HTR-8/SVneo (cell line): ENCODE measurements at places on chromosomes 3 and 15.
A peak's percentile ranks its signal among the peaks of the same experiment; 100 is the strongest.

DNA sequence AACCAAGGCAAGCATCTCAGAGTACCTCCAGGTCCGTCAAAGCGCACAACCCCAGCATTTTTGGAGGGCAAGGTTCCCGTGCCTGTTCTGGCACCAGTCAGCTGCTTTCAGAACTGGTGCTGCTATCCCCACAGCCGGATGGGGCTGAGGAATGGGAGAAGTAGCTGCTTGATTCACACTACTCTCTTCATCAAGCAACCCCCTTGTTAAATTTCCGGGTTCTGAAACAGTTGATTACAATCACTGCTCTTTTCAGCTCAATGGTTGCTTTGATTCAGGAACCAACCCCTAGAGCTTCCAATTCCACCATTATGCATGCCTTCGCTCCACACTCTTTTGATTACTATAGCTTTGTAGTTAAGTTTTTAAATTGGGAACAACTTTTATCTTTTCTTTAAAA lies 12.3 kb upstream of the UBA7 start:
- DNase-seq = no peak

GRCh38 chr15:69990566-69991421 lies 106.9 kb downstream of the TLE3 start:
- DNase-seq = no peak

DNA sequence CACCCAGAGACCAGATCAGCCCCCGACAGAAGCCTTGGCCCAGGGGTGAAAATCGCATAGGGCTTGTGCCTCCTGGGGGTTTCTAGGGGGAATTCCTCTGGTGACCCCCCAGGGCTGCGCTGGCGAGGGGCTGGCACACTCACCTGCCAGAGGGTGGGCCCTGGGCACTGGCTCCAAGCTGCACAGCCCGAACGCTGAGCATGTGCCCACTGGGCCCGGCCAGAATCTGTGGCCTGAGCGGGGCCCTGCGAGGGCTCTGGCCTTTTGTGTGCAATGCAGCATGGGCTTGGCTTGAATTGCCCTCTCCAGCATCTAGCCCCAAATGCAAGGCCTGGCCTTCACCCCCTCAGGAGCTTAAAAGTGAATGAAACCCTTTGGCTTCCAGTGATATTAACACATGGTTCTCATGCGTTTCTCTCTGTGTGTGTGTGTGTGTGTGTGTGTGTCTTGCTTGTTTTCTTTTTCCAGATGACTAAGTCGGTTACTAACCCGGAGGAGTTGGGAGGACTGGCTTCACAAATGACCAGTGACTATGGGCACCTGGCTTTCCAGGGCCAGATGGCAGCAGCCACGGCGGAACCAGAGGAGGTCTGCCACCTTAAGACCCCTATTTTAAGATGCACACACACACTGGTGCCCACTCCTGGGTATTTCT lies 259.1 kb upstream of the TPM1 start:
- peak; percentile 18 for DNase-seq

- DNase-seq = no peak
Measured at GRCh38 chr3:55449527-55449926, 37.6 kb downstream of the WNT5A start.

GRCh38 chr3:42535981-42536784 lies 33.7 kb downstream of the VIPR1 start:
- peak; percentile 29 for DNase-seq

DNA sequence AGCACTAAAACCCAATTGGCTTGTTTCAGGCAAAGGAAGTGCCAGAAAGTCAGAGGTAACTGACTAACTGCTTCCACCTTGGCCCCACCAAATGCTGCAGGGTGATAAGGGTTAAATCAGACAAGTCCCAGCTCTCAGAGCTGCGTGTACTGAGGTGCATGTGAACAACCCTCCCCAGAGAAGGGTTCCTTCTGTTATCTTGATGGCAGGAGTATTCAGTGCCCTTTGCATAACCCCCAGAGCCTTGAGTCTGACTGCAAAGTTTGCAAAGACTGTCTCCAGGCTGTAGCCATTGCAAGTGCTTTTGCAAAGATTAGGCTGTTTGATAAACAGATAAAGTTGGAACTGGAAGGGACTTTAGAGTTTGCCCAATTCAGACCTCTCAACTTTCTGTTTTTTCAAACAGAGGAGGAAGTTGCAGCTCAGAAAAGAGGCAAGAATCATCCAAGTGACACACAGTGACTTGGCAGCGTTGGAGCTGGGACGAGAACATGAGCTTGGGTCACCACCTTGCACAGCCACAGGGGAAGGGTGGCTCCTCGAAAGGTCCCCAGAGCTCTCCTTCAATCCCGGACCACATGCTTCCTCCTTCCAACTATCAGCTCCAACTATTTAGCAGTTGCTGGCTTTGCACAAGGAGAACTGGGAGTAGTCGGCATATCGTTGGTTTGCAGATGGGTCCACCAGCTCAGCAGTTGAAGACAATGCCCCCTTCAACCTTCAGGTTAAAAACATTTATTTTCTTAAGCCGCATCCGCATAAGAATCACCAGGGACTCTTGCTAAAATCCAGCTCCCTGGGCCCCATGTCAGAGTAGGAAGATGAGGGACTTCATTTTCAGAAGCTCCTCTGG lies 224.8 kb upstream of the HES1 start:
- DNase-seq = no peak

DNA sequence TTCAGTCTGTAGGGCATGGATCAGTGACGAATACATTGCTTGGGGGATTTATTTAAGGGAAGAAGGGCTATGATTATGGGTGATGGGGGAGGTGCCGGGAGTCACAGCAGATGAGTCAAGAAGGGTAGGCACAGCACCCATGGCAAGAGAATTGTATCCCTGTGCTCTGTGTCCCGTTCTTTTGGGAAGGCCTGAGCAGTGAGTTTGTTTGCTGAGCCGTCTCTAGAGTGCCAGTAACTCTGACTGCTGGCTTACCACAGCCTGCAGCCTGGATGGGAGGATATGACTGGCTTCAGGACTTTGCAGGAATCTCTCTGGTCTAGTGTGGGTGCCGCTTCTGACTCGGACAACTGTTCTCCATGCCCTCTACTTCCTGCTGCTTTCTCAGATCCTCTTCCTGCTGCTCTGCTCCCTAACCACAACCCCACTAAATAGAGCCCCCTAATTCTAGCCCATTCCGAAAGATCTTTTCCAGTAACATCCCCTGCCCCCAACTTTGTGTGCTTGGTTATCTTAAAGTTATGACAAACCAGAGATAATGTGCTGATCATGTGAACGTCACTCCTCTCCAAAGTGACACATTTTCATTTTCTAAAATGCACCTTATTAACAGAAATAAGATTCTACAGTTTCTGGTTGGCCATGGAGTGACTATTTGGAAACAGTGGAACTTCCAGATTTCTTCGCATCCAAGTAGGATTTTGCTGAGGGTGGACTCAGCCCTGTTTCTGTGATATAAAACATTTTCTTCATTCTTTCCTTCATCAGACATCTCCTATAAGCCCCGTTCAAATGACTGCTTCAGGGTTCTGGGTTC lies 239.0 kb downstream of the SLCO3A1 start:
- no peak for DNase-seq
